ENCODE measurements at places on chromosomes 1 and 21.

GRCh38 chr21:42269386-42269785, 45.8 kb downstream of the TFF3 start:
- no peak for DNase-seq

GRCh38 chr1:225766967-225767633, 10.5 kb upstream of the SRP9 start:
- DNase-seq = no peak

GRCh38 chr1:39711104-39711965, 20.1 kb upstream of the HPCAL4 start:
- no peak for DNase-seq

DNA sequence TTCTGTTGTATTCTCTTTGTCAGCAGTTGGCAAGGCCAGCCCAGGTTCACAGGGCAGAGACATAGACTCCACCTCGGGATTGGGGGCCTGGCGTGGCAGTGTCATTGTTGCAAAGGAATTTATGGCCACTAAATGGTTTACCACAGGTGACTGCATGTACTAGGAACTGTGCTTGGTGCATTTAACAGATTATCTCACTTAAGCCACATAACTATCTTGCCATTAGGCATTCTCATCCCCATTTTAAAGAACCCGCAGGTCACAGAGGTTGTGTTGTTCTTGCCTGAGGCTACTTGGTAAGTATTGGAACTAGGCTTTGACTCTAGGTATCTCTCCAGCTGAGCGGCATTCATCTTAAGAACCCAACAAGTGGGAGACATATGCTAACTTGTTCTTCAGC, 9.7 kb downstream of the TLCD4 start:
- no peak for DNase-seq

GRCh38 chr1:26252718-26253117, 18.7 kb downstream of the CEP85 start:
- DNase-seq = no peak

DNA sequence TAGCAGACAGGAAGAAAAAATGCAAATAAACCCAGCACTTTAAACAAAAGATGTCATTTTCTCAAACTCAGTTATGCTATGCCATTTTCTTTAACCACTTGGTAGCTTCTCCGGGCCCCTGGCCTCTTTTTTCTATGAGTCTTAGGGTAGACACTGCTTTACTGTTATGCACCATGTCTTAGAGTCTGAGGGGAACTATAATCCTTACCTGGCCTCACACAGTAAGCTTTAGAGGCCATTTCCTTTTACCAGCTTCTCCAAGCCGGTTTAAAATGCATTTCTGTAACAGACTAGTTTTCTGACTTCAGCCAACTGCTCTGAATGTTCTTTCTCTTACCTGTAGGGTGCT, 73.7 kb upstream of the EDEM3 start:
- no peak for DNase-seq

- no peak for DNase-seq
Measured at GRCh38 chr1:56665384-56665783, 20.3 kb downstream of the PRKAA2 start.

GRCh38 chr1:221884821-221885220, 142.9 kb upstream of the DUSP10 start:
- DNase-seq = no peak

GRCh38 chr1:31327381-31327780, 30.5 kb downstream of the ZCCHC17 start:
- no peak for DNase-seq
